ENCODE measurements at places on chromosomes 2 and 18.

DNA sequence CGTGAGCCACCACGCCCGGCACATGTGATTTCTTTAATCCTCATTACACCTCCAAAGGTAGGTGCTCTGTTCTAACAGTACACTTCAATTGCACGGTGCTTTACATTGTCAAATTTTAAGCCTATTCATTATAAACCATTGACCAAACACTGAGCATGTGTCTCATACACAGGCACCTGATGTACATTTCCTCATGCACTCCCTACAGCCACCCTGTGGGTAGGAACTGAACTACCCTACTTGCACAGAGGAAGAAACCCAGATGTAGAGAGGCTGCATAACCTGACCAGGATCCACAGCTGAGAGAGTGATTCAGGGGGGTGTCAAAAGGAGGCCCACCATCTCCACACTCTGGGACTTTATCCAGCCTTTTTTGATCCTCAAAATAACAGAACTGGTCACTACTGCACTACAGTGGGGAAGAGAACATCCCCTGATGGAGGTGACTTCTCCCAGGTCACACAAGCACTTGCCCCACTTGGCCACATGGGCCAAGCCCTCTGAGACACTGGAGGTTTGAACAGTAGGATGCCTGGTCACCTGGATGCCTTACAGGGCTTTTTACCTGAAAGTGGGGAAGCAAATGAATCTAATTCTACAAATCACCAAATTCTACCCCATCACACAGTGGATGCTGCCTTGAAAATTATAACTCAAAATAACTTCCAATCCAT, 6.9 kb upstream of the DPYSL5 start:
- DNase-seq: no peak

DNA sequence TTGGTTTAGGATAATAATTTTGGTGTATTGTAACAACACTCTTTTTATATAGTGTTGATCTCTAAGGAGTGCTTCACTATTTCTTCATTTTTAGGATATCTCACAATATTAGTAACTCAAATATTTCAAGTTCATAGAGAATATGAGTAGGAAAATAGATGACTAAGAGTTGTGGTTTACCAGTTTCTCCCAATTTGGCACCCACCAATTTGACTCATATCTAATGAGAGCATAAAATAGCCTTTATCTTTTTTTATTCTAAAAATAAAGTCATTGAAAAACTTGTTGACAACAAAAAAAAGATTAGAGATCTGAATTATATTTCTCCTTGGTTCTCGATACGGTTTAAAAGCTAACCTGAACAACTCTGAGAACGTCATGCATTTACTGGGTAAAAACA, 204.0 kb downstream of the PARD3B start:
- DNase-seq: no peak

GRCh38 chr18:36899289-36899688, 70.4 kb downstream of the KIAA1328 start:
- DNase-seq: no peak

- DNase-seq: no peak
Observed at GRCh38 chr18:303607-304006, 35.8 kb upstream of the THOC1 start.

- no peak for DNase-seq
Observed at GRCh38 chr2:108947271-108947907, 41.6 kb downstream of the EDAR start.

GRCh38 chr18:5543036-5543680, 639 bp downstream of the EPB41L3 start:
- no peak for DNase-seq

DNA sequence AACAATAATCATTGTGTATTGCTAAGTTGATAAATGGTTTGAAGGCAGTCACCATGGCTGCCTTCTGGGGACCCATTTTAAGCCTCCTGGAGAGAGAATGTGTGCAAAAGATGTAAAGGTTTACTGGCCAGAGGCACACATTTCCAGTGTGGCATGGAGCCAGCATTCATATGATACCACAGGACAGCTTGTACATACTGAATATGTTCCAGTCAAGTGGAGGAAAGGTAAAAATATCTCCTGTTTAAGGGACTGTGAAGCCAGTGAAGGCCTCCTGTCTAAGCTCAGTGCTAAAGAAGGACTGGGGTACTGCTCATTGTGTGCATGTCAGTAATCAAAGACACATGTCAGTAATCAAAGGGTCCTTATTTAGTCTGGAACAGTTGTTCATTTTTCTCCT, 119.2 kb downstream of the BABAM2 start:
- DNase-seq: no peak

- DNase-seq: no peak
Observed at GRCh38 chr18:74724186-74724585, 126.5 kb downstream of the ZNF407 start.

GRCh38 chr2:15154297-15154696, 406.8 kb downstream of the NBAS start:
- no peak for DNase-seq

DNA sequence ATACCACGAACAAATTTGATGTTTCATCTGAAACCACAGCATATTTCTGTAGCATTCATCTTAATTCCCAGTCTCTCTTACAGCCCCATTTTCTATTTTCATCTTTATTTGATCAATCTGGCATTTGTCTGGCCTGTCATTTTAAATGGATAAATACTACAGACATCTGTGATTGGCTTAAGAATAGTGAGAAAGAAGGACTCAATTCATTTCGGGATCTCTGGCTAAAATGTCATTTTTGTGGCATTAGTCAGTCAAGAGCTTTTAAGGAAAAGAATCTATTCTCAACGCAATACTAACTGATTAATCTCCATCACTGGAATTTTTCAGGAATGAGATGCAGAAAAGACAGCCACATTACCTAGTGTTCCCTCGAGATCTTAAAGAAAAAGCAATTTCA, 585.9 kb downstream of the IRS1 start:
- no peak for DNase-seq

GRCh38 chr2:136957044-136957443, 191.7 kb downstream of the THSD7B start:
- no peak for DNase-seq
